ENCODE measurements at places on chromosomes 2 and 18. TPM values are rescaled to one million over a fixed set of nuclear protein-coding genes. Genes with fewer than 3 reads are reported as not detected.

The CEP192 gene
- total RNA-seq: 28.9 TPM

The PAX8 gene
- total RNA-seq: 0.90 TPM

The WNT6 gene
- total RNA-seq: 7.9 TPM

The CSRNP3 gene
- 6.0 TPM for total RNA-seq

The ABCG8 gene
- total RNA-seq: not detected

The SLC23A3 gene
- total RNA-seq: 2.7 TPM

The IL36G gene
- not detected for total RNA-seq

The PLCL1 gene
- total RNA-seq: not detected

The ASPRV1 gene
- 0.71 TPM for total RNA-seq

The COLEC11 gene
- not detected for total RNA-seq

GRCh38 chr2:26409785-26410184, 8.1 kb downstream of the DRC1 start:
- H3K27me3 ChIP-seq: no peaks in the 10 kb centered on the region
- H3K4me1 ChIP-seq: no peaks in the 10 kb centered on the region
- no peak for DNase-seq
- no peak overlapping the region for H3K27ac ChIP-seq

- H3K27ac ChIP-seq: no peak overlapping the region
- no peaks in the 10 kb centered on the region for H3K27me3 ChIP-seq
- DNase-seq: peak; percentile 89
- H3K4me3 ChIP-seq: peak overlapping the region; percentile 59
These were observed 4.9 kb downstream of the UCN start for GRCh38 chr2:27303093-27304025.

GRCh38 chr2:10204326-10205161, 82.0 kb downstream of the RRM2 start:
- no peaks in the 10 kb centered on the region for H3K4me1 ChIP-seq
- H3K27ac ChIP-seq: no peak overlapping the region
- no peak overlapping the region for H3K4me3 ChIP-seq

DNA sequence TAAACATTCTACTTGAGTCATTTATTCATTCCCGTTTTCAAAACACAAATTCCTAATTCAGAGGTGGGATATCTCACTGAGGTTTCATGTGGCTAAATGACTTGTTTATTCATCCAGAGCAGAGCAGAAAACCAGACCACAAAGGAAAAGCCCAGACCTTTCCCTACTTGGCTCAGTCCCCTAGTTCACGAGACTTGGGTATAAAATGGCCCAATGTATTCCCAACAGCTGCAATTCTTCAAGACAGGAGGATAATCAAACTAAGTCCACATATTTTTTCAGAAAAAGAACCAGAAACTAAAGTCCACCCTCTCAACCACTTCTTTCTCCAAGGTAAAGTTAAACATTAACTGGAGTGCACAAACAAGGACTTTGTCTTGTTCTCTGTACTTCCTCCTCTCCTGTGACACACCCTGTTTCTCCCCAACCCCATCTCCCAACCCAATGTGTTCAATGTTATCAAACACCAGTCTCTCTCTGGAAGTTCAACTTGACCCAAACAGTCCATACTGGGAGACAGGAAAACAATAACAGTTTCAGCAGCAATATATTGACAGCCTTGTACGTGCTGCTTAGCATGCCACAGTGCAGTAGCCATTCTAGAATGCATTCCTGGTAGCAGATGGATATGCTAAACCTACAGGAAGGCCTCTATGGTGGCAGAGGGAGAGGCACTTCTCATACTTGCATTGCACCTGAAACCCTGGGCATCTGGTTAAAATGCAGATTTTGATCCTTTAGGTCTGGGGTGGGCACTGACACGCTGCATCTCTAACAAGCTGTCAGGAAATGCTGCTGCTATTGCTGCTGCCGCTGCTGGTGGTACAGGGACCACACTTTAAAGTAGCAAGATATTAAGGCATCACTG, 110.7 kb downstream of the INO80D start:
- no peak for DNase-seq
- H3K27ac ChIP-seq: no peak overlapping the region
- no peaks in the 10 kb centered on the region for H3K27me3 ChIP-seq
- H3K36me3 ChIP-seq: no peaks in the 10 kb centered on the region
- no peaks in the 10 kb centered on the region for H3K4me1 ChIP-seq
- no peak overlapping the region for H3K4me3 ChIP-seq

DNA sequence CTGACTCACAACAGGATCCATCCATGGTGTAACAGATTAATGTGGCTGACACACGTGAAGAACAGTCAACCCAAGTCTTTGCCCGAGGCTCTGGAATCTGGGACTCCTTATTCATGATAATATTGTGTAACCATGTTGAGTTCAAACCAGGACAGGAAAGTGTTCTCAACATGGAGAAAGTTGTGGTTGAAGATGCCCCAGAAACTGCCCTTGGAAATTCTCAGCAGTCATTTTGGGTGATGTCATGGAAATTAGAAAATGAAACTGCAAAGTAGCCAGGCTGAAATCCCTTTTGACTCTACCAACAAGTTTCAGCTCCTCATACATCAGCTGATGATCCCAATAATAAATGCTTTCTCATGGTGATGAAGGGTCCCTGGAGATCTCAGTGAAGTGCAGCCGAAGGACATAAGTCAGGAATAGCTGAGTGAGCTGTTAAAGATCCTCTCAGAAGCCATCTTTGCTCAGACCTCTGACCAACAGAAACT, 307.7 kb downstream of the TNS1 start:
- H3K27ac ChIP-seq: no peak overlapping the region
- 0 out of 2 replicates have a peak, but pooled peaks cover 5% of the 10 kb centered on the region for H3K27me3 ChIP-seq
- H3K4me1 ChIP-seq: no peaks in the 10 kb centered on the region

- no peak for DNase-seq
- no peaks in the 10 kb centered on the region for H3K4me1 ChIP-seq
- H3K27ac ChIP-seq: no peak overlapping the region
- H3K27me3 ChIP-seq: no peaks in the 10 kb centered on the region
These were observed 23.3 kb upstream of the DAW1 start for GRCh38 chr2:227848146-227848545.

GRCh38 chr2:172420216-172420615, 7.2 kb upstream of the ITGA6 start:
- H3K4me1 ChIP-seq: no peaks in the 10 kb centered on the region
- no peaks in the 10 kb centered on the region for H3K36me3 ChIP-seq
- no peak overlapping the region for H3K4me3 ChIP-seq
- no peak overlapping the region for H3K27ac ChIP-seq
- H3K27me3 ChIP-seq: no peaks in the 10 kb centered on the region
- no peak for DNase-seq

DNA sequence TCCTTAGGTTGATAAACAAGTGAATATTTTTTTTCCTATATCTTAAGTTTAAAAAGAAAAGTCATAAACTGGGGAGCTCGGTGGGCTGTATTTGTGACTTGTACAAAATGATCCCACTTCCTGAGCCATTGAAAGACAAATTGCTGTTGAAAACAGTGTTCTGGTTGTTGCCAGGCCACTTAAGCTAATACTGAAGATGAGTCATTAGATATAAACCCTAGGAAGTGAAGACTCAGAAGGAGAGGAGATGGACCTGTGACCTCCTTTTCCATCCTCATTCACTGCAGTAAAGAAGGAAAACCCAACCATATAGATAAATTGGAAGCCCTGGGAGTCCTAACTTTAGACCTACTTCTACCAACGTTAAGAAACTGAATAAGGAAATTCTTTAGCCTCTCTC, 46.2 kb upstream of the SERPINE2 start:
- H3K36me3 ChIP-seq: no peaks in the 10 kb centered on the region
- no peak for DNase-seq
- H3K27ac ChIP-seq: no peak overlapping the region
- no peaks in the 10 kb centered on the region for H3K4me1 ChIP-seq
- H3K27me3 ChIP-seq: no peaks in the 10 kb centered on the region

DNA sequence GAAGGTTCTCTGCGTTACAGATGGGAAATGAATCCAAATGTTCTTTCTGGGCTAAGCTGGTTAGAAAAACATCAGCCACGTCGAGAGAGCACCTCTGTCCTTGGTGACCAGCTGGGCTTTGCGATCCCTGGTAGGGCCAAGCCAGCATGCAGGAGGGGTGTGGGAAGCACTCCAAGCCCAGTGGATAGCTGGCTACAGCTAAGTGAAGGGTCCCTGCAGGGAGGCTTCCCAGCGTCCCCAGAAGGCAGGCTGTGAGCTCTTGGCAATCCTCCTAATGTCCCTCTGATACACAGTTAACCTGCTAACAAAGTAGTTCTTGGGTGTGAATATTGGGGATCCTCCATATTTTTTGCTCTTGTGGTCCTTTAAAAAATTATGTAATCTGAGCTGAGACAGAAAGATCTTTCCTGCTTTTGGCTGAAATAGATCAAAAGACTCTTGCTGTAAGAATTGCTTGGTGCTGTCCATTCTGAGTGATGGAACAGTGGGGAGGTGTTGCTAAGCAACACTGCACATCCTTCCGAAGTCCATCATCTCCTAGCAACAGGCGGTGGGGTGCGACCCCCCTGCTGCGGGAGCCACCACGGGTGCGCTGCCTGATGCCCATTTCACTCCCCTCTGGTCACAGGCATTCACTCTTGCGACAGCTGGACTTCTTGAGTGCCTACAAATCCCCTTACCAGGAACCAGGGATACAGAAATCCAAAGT, 88.5 kb upstream of the UXS1 start:
- no peak for DNase-seq
- no peaks in the 10 kb centered on the region for H3K4me1 ChIP-seq
- no peak overlapping the region for H3K27ac ChIP-seq
- no peaks in the 10 kb centered on the region for H3K36me3 ChIP-seq
- no peaks in the 10 kb centered on the region for H3K27me3 ChIP-seq

- H3K27me3 ChIP-seq: no peaks in the 10 kb centered on the region
- no peak for DNase-seq
- peaks cover 3% of the 10 kb centered on the region for H3K4me1 ChIP-seq
These were observed 43.0 kb upstream of the COL5A2 start for GRCh38 chr2:189222468-189223105.

DNA sequence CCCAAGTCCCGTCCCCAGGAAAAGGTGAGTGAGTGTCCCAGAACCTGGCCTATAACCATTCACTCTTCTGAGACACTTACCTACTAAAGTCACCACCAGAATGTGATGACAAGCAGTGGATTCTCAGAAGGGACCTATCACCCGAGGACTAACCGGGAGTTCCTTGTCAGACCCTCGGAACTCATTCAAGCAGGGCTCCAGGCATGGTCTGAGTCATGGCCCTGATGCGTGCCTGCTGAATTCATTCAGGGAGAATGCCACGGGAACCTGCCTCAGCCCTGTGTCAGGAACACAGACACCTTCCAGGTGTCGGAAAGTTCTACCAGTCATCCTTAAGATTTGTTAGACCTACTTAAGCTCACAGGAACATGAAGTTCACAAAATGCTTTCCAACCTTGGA, 29.8 kb downstream of the ALPK2 start:
- no peak overlapping the region for H3K4me3 ChIP-seq
- no peaks in the 10 kb centered on the region for H3K4me1 ChIP-seq
- DNase-seq: no peak
- no peaks in the 10 kb centered on the region for H3K27me3 ChIP-seq
- no peak overlapping the region for H3K27ac ChIP-seq

DNA sequence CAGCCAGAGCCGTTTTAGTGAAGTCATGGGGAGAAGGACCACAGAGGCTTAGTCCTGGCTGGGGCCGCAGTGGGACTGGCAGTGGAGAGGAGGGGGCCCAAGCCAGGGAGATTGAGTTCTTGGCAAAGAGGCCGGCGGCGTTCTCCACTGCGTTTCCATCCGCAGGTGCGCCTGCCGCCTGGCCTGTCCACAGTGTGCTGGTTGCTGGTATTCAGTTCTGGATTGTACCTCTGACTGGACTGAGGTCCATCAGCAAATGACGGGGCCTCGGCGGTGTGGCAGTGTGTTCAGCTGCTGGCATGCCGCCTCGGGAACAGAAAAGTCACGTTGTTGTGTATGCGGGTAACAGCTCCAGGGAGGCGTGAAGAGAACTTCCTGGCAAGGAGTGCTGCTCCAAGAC, 36.8 kb downstream of the LRRFIP1 start:
- H3K4me3 ChIP-seq: no peak overlapping the region
- no peaks in the 10 kb centered on the region for H3K36me3 ChIP-seq
- H3K27me3 ChIP-seq: no peaks in the 10 kb centered on the region
- DNase-seq: no peak
- H3K27ac ChIP-seq: no peak overlapping the region
- peaks cover 18% of the 10 kb centered on the region for H3K4me1 ChIP-seq

DNA sequence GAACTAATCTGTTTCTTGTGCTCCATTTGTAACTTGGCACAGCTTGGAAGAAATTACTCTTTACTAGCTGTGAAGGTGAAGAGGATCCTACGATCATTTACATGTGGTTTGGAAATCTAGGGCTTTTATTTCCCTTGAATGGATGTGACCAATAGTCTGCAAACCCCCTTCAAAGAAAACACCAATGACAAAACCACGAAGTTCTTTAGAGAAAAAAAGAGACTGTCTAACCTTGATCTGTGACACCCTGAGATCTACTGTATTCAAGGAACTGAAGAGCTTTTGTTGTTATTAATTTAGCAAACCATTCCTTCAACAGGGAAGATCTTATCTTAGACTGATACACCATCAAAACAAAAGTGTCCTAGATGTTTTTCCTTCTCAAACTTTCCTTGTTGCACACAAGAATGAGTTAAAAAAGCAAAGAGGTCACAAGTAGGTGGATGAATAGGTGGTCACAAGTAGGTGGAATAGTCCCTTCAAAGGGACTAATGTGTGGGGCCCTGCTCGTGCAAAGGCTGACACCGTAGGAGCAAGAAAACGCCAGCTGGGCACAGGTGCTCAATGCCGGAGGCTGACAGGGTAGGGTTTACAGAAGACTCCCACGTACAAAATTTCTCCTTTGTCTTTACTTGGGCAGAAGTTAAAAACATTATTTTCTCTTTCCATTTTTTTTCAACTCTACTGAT, 95.6 kb upstream of the ITGB6 start:
- no peak overlapping the region for H3K27ac ChIP-seq
- no peak for DNase-seq
- H3K36me3 ChIP-seq: no peaks in the 10 kb centered on the region
- no peaks in the 10 kb centered on the region for H3K4me1 ChIP-seq

- H3K36me3 ChIP-seq: no peaks in the 10 kb centered on the region
- no peaks in the 10 kb centered on the region for H3K27me3 ChIP-seq
- no peak overlapping the region for H3K27ac ChIP-seq
These were observed 240.3 kb downstream of the ZNF521 start for GRCh38 chr18:25111377-25112288.

DNA sequence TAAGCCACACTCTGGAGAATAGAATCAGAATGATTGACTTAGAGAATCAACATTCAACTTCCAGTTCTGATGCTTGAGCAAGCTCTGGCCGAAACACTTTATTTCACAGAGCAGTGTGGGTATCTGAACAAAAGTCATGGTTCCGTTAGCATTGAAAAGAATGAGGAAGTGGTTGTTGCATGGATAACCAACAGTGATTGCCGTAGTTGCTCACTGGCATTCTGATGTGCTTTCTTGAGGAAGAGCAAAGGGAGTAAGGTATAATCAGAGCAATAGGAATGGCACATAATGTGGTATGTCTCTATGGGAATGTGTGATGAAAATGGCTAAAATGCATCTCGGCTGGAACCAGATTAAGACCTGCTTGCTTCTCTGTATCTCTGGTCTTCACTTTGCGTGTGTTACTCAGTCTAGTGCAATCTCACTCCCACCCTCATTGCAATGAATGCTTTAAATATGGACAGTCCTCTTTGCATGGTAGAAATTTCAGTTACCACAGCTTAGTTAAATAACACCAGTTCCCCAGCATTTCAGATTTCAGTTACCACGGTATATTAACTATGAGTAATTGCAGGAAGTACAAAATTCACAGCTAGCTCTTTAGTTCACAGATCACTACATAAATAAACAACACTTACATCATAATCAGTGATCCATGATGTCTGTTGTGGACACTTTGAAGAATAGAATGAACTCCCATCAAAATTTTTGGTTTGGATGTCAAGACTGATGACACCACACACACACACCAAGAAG, 7.8 kb upstream of the RAB12 start:
- H3K36me3 ChIP-seq: no peaks in the 10 kb centered on the region
- H3K4me1 ChIP-seq: peaks cover 19% of the 10 kb centered on the region
- no peaks in the 10 kb centered on the region for H3K27me3 ChIP-seq
- peak; percentile 51 for DNase-seq
